ENCODE measurements at places on chromosomes 3 and 15.

- no peak for DNase-seq
Measured at GRCh38 chr3:128973988-128974564, 19.8 kb downstream of the CFAP92 start.

DNA sequence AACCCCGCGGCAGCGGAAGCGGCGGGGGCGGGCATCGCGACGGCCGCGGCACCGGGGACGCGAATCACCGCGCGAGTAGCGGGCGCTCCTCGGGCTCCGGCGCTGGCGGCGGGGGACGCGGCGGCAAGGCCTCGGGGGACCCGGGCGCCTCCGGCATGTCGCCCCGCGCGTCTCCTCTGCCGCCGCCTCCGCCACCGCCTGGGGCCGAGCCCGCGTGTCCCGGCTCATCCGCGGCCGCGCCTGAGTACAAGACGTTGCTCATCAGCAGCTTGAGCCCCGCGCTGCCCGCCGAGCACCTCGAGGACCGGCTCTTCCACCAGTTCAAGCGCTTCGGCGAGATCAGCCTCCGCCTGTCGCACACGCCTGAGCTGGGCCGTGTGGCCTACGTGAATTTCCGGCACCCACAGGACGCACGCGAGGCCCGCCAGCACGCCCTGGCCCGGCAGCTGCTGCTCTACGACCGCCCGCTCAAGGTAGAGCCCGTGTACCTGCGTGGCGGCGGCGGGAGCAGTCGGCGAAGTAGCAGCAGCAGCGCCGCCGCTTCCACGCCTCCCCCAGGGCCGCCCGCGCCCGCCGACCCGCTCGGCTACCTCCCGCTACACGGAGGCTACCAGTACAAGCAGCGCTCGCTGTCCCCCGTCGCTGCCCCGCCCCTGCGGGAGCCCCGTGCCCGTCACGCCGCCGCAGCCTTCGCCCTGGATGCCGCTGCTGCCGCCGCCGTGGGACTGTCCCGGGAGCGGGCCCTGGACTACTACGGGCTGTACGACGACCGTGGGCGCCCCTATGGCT lies 675 bp downstream of the RBM15B start:
- DNase-seq: peak; percentile 31

DNA sequence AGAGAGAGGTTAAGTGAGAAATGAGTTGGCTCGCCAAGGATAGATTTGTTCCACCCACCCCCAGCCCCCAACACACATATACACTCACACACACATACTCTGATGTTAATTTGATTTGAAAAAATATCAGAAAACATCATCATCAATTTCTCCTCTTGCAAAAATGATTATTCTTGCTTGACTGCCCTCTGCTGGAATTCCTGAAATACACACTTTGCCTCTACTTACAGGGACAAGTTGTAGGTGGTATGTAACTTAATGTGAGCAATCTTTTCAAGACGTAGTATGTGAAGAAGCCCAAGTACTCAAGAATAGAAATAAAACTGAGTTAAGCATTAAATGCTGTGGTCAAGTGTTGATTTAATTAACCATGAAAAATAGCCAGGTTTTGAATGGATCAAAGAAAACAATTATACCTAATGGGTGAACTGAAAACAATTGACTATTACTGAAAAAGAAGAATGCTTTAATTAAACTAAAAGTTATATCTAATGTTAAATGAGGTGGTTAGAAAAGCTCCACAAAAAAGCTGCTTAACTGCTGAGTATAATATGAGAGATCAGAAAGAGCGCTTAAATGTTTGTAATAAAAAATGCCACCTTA lies 46.6 kb upstream of the MDFIC2 start:
- DNase-seq: peak; percentile 54

GRCh38 chr15:98865397-98866339 lies 141.9 kb downstream of the PGPEP1L start:
- DNase-seq: peak; percentile 89

- DNase-seq: no peak
Measured at GRCh38 chr3:176349706-176350105, 847.6 kb downstream of the TBL1XR1 start.

DNA sequence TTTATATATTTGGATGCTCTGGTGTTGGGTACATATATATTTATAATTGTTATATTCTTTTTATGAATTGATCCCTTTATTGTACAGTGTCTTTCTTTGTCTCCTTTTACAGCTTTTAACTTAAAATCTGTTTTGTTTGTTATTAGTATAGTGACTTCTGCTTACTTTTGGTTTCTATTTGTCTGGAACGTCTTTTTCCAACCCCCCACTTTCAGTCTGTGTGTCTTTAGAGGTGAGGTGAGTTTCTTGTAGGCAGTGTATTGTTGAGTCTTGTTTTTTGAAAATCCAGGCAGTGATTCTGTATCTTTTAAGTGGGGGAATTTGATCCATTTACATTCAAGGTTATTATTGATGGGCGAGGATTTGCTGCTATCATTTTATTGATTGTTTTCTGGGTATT lies 62.0 kb downstream of the AP4E1 start:
- no peak for DNase-seq

GRCh38 chr3:24834442-24834841 lies 339.8 kb upstream of the THRB start:
- no peak for DNase-seq

DNA sequence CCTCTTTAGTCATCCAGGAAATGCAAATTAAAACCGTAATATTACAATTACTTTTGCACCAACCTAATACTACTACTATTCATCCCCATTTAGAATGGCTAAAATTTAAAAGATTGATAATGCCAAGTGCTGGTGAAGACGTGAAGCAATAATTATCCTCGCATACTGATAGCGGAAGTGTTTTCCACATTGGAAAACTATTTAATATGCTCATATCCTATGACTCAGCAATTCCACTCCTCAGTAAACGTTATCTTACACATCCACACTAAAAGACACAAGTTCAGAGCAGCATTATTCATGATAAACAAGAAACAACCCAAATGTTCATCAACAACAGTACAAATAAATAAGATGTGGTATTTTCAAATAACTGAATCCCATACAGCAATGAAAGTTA lies 70.6 kb downstream of the VPS13C start:
- DNase-seq: no peak

GRCh38 chr3:33868309-33868708 lies 69.9 kb downstream of the PDCD6IP start:
- DNase-seq: no peak

DNA sequence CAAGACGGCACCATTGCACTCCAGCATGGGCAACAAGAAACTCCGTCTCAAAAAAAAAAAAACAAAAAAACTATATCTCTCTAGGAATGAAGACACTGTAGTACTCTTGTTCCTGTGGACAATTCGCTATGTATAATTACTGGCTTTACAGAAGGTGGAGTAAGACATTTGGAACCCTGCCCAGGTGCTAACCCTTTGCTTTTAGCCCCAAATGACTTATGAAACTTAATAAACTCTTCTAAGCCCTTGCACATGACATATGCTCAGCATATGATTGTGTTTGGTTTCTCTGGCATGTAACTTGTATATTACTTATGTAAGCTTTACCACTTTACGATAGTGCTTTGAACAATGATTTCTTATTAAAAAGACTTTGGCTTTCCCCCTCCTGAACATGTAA lies 27.3 kb upstream of the PRTG start:
- peak; percentile 62 for DNase-seq

All from muscle of leg (tissue), 16 donors.